ENCODE measurements at places on chromosomes 12 and 14. TPM values are rescaled to one million over a fixed set of nuclear protein-coding genes. Genes with fewer than 3 reads are reported as not detected.

- no peak for DNase-seq
These were observed 27.2 kb upstream of the CMAS start for GRCh38 chr12:22018860-22019259.

DNA sequence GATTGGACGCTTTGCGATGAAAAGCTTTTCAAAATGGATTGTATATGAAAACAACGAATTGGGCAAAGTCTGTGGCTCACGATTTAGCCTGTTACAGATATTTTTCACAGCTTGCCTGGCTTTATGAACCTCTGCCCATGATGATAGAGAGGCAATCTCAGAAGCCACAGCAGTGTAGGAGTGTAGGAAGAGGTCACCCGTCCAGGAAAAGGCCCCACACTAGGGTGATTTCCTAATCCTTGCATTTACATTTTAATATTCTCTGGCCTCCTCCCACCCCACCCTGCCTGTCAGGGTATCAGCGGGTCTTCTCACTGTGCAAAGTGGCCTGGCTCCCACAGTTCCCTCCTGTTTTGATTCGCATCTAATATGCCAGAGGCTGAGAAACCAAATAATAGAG is 81.8 kb upstream of the FOXN3 start:
- DNase-seq = no peak

The KRT85 gene
- not detected for total RNA-seq

DNA sequence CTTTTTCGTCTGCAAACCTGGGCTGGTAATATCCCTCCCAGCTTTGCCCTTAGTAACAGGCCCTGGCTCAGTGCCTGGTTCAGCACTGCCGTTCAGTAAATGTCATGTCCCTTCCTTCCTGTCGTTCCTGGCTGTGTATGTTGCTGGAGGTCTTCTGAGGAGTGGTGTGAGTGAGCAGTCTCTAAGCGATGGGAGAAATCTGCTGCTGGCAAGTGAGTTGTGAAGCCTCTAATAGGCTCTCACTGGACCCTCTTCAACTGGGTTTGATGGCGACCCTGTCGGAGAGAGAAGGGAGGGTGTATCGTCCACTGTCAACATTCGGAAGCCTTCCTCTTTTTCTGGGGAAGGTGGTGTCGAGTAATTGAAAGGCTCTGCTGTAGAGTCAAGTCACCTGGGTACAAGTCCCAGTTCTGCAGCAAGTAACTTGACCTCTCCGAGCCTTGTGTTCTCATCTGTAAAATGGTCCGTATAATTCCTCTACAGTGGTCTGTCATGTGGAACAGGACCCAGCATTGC is 62.8 kb downstream of the HRK start:
- DNase-seq = no peak

- no peak for DNase-seq
These were observed 4.0 kb downstream of the ATG101 start for GRCh38 chr12:52073531-52074381.

The DEGS2 gene
- not detected for total RNA-seq

GRCh38 chr12:25590011-25590721 is 37.1 kb upstream of the LMNTD1 start:
- no peak for DNase-seq

DNA sequence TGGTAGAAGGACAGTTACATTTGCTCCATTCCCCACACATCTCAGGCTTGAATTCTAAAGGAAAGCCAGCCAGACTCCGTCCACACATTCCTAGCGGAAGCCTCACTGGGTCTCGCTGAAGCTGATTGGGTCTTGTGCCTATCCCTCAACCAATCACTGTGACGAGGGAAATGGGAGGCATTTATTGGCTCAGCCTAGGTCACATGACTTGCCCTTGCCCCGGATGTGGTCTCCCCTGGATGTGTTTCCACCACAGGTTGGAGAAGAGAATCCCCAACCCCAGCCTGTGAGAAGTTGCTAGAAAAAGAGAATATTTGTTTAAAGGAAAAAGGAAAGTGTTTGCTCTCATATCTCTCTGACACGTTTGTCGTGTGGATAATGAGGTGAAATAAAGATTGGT is 93.4 kb downstream of the C12orf75 start:
- DNase-seq = no peak

GRCh38 chr12:109524466-109525278 is 47.2 kb downstream of the UBE3B start:
- no peak for DNase-seq

DNA sequence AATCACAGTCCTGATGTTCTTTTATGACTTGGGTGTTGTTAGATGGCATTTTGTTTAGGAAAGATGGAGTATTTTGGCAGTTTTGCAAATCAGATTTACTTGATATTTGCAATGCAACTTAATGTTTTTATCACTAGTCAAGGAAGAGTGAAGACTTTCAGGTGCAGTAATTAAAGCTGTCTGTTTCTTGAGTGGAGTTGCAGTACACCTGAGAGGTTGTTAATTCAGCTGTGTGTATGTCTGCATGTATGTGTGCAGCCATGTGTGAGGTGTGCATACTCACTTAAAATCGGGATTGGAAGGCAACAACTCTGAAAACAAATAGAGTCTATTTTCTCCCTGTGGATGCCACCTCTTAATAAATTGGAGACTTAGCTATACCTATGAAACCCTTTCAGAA is 94.5 kb downstream of the RMST start:
- no peak for DNase-seq

The PTPRO gene
- total RNA-seq = not detected

GRCh38 chr12:115452751-115453281 is 768.8 kb upstream of the TBX3 start:
- DNase-seq = no peak

DNA sequence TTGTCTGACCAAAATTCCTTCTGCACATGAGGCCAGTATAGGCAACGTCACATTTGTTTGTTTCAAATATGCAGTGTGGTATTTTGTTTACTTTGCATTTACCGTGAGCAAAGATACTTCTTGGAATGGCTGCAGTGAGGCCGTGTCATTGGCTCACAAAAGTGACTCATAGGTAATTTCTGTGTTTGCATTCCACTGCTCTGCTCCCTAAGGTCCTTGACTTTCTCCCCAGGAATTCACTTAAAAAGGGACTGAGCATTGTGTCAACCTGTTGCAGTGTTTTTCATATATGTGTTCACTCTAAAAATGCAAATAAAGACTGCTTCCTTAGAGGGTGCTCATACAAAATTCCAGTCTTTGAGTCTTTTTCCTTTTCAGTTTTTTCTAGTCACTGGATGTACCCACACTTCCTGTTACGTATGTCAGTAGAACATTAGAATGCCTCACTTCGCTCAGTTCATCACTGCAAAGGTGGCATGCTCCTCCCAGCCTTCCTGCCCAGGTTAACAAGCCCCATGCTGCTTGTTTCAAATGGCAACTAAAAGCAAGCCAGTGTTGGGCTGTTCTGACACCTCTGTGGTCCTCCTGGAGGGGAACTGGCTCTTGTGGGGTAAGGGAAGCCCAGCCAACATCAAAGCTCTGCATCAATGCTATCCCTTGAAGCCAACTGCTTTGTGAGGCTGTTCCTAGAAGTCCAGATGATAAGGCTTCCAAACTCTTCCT is 9.1 kb downstream of the C12orf76 start:
- peak; percentile 99 for DNase-seq

The ACTR10 gene
- 49.4 TPM for total RNA-seq

GRCh38 chr14:36845356-36846012 is 183.8 kb downstream of the PAX9 start:
- no peak for DNase-seq

DNA sequence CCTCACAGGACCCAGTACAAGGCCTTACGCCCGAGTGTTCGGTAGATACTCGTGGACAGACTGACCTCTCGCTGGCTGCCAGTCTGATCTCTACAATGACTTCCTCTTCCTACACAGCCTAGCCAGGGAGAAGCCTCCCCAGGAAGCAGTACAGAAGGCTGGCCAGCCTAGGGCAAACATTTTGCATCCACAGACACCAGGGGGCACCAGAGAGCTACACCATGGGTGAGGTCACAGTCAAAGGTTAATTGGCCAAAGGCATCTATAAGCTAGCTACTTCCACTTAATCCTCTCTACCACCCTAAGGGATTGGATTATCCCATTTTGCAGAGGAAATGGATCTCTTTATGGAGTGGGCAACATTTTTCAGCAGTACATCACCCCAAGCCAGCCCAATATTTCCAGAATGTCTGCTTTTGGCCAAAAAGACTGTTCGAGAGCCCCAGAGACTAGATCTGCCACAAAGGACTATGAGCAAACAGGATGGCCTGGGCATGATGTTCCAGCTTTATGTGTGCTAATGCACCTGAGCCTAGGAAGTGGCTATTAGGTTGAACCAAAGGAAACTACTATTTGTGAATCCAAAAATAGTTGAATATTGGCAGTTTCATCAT is 14.6 kb upstream of the PNMA1 start:
- peak; percentile 60 for DNase-seq
